ENCODE measurements at places on chromosomes 1 and 21.

DNA sequence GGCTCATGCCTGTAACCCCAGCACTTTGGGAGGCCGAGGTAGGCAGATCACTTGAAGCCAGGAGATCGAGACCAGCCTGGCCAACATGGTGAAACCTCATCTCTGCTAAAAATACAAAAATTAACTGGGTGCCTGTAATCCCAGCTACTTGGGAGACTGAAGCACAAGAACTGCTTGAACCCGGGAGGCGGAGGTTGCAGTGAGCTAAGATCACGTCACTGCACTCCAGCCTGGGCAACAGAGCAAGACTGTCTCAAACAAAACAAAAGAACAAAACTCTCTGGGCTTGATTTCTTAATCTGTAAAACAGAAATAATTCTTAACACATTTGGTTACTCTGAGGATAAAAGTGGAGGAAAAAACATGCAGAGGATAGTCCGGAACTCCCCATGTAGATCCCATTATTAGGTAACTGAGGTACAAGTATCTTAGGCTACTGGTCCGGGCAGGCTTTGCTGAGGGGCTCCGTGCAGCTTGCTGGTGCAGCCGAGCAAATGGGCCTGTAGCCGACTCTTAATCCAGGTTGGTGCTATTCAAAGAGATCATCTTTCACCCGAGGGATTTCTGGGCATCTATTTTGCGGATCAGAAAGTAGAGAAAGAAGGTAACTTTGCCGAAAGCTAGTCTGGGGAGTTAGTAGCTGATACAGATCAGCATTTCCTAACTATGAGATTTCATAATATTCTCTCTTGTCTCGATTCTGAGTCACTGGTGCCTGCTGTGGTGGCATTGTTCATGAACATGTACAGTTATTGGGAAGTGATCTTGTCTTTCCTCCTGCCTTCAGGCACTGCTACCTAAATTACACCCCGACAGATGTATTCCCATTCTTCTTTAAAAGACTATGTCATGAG lies 56.8 kb downstream of the NFIA start:
- DNase-seq: peak; percentile 56

DNA sequence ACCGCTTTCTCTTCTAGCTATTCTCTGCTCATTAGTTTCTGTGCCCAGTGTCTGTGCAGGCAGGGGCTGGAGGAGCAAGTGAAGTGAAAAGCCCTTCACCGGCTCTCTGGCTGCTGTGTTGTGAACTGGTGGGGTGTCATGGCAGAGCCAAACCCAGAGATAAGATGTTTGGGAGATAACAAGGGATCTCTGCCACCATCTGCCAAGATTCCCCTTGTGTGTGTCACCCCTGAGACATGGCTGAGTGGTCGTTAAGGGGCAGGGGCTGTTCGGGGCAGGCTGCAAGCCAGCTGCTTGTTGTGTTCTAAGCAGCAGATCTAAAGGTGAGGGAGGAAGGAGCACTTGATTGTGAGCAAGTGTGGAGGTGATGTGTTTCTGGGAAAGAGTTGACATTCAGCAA lies 24.5 kb downstream of the CNIH3 start:
- DNase-seq: no peak

DNA sequence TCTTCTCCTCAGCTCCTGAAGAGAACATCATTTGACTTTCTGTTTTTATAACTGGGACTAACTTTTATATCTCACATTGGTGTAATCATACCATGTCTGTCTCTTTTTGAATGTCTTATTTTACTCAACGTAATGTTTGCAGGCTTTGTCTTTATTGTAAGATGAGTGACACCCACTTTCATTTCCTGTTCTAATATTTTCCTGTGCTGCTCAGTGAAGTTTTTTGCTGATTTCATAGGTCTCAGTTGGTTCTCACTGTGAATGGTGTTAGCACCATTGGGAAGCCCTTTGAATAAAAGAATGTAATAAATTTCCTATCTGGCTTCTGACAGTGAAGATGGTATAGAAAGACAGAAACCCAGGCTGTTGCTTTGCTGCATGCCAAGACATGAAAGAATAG lies 84.0 kb downstream of the RAVER2 start:
- no peak for DNase-seq

DNA sequence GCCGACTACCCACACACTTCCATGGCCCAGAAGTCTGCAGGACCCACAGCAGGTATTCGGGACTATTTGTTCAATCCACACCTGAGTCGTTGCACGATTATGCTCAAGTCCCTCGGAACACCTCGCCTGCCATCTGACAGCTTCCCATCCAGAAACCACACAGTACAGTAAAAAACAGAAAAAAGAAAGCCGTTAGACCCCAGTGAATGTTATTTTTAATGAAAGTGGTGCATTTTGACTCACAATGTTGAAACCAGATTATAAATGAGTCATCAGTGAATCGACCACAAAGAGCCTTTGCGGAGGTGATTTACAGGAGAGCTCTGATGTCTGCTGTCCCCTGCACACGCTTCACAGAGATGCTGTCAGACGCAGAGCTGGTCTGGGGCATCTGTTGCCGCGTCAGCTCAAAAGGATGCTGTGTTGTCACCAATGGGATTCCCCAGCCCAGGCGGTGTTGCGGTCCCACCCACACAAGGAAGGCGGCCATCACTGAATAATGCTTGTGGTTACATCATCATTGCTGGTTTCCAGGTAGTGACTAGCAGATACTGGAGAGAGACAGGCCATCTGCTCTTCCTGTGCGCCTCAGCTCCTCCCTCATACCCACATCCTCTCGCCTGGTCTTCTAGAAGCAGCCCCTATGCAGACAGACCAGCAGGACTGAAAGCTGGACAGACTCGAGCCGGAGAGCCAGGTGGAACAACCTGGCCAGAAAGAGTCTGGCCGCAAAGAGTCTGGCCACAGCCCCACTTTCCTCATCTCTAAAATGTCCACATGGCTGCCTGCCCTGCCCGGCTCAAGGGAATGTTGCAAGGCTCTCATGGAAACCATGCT lies 116.8 kb downstream of the TOMM20 start:
- DNase-seq: no peak

DNA sequence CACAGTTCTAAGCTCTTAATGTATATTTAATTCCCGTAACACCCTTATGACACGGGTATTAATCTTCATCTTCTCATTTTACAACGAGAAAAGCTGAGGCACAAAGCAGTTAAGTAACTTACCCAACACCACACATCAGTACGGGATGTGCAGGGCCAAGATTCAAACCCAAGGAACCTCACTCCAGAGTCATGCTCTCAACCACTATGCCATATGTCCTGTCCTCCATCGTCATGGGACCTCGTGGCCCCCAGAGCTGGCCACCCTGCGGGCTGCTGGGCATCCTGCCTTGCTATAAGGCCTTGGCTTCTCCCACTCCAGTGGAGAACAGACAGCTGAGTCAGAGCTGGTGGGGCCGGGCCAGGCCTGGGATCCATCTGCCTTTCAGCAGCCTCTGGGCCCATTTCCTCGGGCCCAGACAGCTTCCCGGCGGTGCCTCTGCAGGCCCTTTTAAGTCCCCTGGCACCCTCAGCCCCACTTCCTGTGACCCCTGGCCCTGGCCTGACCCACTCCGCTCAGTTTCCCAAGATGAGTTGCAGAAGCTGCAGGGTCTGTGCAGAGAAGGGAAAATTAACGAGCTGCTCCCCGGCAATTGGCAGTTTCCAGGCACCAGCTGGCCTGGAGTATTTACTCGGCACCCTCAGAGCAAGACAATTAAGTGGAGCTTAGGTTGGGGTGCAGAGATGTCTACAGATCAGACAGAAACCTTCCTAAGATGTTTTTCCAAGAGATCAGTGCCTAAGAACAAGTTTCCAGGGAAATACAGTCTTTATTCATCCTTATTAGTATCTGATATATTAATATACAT lies 98.2 kb downstream of the EPHB2 start:
- DNase-seq: peak; percentile 70

DNA sequence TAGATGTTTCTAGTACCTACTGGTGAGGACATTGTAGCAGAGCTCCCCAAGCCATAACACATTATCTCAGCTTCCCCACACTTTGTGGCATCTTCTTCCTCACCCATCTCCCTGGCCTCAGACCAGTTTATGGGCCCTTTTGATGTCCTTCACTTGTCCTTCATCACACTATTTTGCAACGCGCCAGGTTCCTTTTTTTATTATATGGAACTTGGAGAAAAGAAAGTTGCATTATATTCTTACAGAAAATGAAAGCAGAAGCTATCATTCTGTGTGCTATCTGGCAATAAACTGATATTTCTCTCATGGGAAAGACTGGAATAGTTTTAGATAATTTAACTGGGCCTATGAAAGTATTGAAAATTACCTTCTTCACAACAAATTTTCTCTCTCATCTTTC lies 196.9 kb upstream of the ETV3 start:
- DNase-seq: no peak

GRCh38 chr1:205377355-205377754 lies 20.6 kb upstream of the KLHDC8A start:
- DNase-seq: no peak

- DNase-seq: no peak
Measured at GRCh38 chr1:234887016-234887900, 241.4 kb downstream of the TOMM20 start.

- DNase-seq: no peak
Measured at GRCh38 chr1:15242766-15243165, 4.3 kb upstream of the FHAD1 start.

DNA sequence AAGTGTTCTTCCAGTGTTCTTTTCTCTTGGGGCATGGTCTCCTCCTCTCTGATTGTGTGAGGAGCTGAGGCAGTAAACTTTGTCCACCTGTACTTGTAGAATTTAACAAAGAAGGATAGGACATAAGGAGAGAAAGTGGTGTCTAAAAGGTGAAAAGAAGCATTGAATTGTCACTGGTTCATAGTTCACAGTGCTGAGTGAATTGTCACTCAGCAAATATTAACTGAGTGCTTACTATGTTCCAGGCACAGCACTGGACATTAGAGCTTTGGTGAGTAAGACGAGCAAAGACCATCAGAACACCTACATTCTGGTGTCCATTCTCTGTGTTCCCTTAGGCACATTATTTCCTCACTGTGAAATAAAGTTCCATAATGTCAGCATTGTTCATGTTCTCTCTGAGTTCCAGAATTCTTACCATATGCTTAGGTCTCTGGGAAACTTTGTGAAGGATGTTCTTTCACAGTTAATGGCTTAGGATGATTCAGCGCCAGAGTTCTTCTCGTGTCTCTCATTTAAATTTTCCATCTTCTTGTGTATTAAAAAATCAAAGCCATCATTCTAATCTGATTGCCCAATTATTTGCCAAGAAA lies 156.8 kb upstream of the HOOK1 start:
- DNase-seq: no peak

DNA sequence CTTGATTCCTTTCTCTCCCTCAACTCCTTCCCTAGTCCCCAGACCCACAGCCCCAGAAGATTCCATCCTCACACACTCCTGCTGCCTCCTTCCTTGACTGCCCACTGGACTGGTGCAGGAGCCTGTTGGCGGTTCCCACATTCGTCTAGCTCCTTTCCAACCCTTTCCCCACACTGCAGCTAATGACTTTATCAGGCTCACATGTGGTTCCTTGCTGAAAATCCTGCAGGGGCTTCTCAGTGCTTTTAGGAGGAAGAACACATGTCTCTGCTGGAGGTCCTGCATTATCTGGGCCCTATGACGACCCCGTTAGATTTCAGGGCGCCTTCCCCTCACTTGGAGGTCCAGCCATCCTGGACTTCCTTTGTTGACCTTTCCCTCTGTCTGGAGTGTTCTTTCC lies 50.2 kb downstream of the EDN2 start:
- DNase-seq: no peak

GRCh38 chr1:48251821-48252220 lies 29.3 kb downstream of the SLC5A9 start:
- DNase-seq: no peak

DNA sequence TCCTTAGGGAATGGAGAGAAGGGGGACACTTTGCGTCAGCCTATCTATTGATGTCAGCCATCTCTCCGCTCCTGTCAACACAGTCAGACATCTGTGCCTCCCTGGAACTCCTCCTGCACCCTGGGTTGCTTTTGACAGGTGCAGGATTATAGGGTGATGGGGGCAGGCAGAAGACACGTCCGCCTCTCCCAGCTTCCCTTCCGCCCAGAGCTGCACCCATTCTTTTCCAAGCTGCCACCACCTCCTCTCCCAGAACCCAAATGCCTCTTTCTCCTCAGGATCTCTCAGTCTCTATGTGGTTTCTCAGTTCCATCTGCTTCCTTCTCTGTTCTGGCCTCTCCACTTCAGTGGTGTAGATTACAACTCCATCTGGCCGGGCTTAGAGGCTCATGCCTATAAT lies 17.1 kb upstream of the KIF1B start:
- no peak for DNase-seq

GRCh38 chr1:27316860-27317259 lies 5.1 kb upstream of the TMEM222 start:
- DNase-seq: no peak

DNA sequence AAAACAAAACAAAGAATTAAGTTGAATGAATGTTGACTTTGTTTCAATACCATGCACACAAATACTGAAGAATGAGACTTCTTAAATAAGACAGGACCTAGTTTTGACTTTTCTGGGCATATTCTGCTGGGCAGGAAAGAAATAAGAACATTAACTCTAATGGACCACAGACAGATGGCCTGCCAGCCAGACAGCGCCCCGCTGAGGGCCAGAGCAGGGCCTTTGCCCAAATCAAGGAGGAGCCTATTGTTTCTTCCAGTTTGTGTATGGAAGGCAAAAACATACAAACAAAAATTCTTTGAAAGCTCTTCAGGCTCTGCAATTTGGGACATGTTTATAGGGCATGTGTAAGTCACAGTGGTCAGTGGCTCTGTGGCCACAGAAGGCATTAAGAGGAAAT lies 44.4 kb upstream of the KIF26B start:
- no peak for DNase-seq
